Sciatic nerve (tissue), 2 donors: ENCODE measurements at places on chromosomes 6 and 20.

DNA sequence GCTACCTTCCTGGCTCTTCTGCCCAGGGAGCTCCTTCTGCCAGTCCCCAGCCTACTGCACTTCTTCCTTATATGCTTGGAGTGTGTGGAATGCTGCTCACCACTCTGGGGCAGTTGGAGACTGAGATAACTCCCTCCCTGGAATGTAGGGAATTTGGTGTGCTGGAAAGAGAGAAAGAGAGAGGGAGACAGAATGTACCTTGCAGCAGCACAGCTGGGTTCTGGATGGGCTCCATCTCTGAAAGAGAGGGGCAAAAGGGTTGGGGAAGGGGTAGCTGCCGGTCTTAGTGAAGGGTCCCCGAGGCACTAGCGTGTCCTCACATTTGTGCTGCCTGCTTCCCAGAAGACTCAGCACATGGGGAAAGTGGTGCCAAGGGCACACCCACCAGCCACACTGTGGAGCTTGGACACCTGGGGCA, 40.2 kb upstream of the DDR1 start:
- DNase-seq, result no peak

DNA sequence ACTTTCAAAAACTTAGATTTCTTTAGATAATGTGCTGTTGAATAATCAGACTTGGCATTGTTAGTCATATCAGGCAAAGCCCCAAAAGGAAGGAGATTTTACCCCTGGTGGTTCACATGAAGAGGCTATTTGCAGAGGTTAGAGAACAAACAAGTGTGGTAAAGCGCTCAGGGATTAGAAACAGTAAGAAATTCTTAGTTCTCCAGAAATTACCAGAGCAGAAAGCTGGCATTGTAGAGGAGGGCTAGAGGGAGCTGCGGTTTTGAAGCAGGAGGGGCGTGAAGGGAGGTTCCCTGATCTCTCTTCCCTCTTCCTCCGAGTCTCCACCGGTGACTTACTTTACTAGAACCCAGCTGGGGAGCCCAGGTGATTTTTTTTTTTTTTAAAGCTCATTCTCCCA, 10.2 kb downstream of the MYO6 start:
- DNase-seq, result no peak

DNA sequence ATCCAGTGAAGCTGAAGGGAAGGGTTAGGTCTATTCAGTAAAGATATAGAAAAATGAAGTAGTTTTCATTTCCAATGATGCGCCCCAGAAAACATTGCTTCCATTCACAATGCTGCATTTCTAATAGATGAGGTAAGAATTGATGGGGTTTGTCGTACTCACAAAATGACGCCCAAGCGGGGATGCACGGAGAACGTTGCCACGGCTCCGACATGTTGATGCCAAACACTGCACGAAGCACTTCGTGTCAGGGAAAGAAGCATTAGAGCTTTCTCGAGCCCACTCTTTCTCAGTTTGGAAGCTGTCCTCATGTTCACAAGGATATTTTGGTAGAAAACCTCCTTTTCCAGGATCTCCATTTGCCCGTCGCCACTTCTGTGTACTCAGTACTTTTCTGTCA, 21.6 kb upstream of the MAFB start:
- no peak for DNase-seq

- DNase-seq, result no peak
Observed at GRCh38 chr20:10696650-10697049, 22.9 kb upstream of the JAG1 start.

DNA sequence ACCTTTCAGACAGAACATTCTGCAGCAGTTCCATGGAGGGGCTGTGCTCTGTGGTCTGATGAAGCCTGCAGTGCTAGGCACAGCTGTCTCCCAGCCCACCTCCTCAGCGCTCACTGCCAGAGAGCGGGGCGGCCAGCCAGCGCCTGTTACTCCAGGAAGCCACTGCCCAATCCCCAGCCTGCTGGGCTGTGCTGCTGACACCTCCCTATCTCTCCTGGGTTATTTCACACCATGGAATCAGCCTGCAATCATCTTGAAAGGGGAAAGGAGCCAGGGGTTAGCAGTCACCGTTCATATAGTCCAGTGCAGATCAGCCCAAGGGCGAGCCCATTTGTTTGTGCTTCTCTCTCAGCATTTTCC, 46.3 kb upstream of the NHSL1 start:
- peak; percentile 75 for DNase-seq

GRCh38 chr6:146709036-146709622, 110.4 kb downstream of the ADGB start:
- no peak for DNase-seq

DNA sequence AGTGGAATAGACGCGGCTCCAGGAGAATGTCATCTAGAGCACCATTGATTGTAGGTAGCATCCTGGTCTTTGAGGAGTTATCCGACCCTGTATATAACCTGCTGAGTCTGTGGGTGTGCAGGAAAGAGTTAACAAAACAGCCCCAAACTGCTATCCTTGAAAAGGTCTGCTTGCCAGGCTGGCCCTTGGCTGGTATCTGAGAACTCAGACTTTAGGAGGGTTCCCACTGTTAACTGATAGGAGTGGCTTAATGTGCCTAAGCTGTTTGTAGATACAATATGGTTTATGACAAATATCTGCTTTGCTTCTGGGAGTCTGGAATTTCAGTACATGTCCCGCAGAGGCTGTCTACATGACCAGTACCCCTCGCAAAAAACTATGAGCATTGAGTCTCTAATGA, 27.6 kb upstream of the MCUR1 start:
- DNase-seq, result no peak

GRCh38 chr6:14146506-14147096, 29.0 kb downstream of the CD83 start:
- no peak for DNase-seq

GRCh38 chr6:21918041-21918440, 324.5 kb downstream of the SOX4 start:
- no peak for DNase-seq

- DNase-seq, result no peak
Observed at GRCh38 chr6:22966691-22967422, 397.5 kb downstream of the HDGFL1 start.

DNA sequence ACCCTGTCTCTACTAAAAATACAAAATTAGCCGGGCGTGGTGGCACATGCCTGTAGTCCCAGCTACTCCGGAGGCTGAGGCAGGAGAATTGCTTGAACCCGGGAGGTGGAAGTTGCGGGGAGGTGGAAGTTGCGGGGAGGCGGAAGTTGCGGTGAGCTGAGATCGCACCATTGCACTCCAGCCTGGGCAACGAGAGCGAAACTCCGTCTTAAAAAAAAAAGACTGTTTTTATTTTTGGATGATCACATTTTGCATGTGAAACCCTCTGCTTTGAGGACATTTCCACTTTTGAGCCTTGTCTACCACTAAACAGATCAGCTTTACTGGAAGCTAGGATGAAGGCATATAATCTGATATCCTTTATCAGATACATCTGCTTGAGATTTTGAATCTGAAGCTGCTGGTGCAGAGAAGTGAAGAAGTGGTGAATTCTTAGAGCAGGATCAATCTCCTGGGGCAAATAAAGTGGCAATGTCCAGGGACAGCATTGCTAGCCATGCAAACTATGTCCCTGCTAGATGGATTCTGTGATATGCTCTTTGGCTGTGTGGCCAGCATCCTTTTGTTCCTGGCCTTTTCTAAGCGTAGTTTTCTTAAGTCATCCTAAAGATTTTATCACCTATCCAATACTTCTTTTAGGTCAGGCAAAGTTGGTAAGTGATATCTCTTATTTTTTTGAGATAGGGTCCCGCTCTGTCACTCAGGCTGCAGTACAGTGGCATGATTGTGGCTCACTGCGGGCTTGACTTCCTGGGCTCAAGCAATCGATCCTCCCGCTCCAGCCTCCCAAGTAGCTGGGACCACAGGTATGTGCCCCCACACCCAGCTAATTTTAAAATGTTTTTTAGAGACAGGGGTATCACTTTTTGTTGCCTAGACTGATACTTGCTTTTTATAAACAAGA, 23.3 kb downstream of the RBL1 start:
- no peak for DNase-seq

DNA sequence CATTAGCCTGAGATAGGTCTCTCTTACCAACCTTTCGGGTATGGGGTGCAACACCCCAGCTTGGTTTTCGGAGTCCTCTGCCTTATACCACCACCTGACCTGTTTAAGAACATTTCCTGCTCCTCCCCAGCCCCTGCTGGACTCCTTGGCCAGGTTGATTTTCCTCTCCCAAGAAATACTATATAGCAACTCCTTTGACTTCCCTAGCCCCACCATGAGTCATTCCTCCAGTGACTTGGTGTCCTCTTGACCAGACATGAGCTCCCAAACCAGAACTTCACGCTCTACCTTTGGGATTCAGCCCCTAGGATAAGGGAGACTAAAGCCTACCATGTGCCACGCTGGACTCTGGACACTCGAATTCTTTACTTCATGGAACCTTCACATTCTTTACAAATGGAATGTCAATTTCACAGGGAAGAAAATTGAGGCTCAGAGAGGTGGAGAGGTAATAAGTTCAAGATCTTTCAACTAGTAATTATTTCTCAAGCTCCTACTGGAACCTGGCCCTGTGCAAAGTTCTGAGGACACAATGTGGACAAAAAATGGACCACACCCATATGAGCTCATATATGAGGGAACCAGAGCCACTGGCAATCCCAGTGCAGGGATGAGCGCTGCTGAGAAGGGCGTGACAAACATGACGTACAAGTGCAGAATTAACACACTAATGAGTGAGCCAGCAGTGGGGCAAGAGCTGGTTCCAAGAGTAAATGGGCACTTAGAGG, 48.2 kb downstream of the SIRPA start:
- peak; percentile 63 for DNase-seq

- no peak for DNase-seq
Observed at GRCh38 chr20:2691663-2692035, 931 bp upstream of the EBF4 start.

DNA sequence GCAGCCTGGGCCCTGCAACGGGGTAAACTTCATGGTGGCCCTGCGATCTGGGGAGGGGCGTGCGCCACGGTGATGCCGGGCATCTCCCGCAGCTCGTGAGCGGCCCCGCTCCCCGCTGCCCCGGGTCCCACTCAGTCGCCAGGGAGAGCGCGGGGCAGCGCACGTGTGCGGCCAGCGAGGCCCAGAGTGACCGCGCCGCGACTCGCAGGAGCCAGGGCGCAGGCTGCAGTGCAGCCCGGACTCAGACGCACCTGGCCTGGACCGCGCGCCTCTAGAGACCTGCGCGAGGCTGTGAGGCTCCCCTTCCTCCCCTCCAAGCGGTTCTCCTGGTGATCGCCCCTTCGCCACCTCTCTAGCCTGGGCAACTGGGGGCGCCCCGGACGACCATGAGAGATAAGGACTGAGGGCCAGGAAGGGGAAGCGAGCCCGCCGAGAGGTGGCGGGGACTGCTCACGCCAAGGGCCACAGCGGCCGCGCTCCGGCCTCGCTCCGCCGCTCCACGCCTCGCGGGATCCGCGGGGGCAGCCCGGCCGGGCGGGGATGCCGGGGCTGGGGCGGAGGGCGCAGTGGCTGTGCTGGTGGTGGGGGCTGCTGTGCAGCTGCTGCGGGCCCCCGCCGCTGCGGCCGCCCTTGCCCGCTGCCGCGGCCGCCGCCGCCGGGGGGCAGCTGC, 652 bp downstream of the BMP6 start:
- no peak for DNase-seq

GRCh38 chr20:49149281-49150045, 38.7 kb downstream of the STAU1 start:
- DNase-seq, result no peak

- DNase-seq, result no peak
Observed at GRCh38 chr6:77880501-77880900, 227.7 kb downstream of the MEI4 start.
